GM12878 (cell line): ENCODE measurements at places on chromosomes 5 and 9.

- no peaks in the 10 kb centered on the region for H3K36me3 ChIP-seq
- peaks cover 3% of the 10 kb centered on the region for H3K27me3 ChIP-seq
- H3K27ac ChIP-seq: no peak overlapping the region
- H3K4me3 ChIP-seq: no peak overlapping the region
- no peaks in the 10 kb centered on the region for H3K4me1 ChIP-seq
Observed at GRCh38 chr9:126166866-126167265, 159.8 kb upstream of the MVB12B start.

DNA sequence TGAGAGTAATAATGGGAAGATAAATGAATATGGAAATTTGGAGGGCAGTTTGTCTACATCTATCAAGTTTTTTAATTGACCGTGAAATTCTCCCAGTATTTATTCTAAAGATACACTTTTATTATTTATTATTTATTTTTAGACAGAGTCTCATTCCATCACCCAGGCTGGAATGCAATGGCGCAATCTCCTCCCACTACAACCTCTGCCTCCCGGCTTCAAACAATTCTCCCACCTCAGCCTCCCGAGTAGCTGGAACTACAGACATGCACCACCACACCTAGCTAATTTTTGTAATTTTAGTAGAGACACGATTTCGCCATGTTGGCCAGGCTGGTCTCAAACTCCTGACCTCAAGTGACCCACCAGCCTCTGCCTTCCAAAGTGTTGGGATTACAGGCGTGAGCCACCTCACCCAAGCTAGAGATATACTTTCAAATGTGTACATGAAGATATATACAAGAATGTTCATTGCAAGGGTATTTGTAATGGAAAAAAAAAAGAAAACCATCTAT is 97.7 kb upstream of the SLC12A2 start:
- no peak overlapping the region for H3K27ac ChIP-seq
- no peak overlapping the region for H3K4me3 ChIP-seq
- DNase-seq: no peak

DNA sequence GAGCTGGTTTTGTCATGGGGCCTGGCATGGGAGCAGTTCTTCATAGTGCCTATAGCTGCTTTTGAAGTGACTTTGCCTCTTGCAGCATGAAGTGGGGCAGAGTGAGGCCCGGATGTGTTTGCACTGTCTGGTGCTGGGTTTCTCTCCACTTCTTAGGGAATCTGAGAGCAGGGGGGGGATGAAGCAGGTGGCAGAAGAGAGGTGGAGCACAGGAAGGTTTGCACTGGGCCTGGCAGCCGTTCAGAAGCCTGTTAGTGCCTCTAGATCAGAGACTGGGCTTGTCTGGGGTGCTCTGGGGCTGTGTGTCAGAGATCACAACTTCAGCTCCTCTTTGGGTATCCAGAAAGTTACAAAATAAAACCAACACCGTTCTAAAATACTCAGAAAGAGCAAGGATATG is 18.4 kb downstream of the USP20 start:
- no peak for DNase-seq
- no peak overlapping the region for H3K4me3 ChIP-seq
- H3K27ac ChIP-seq: no peak overlapping the region
- peaks cover 8% of the 10 kb centered on the region for H3K36me3 ChIP-seq
- H3K4me1 ChIP-seq: no peaks in the 10 kb centered on the region

DNA sequence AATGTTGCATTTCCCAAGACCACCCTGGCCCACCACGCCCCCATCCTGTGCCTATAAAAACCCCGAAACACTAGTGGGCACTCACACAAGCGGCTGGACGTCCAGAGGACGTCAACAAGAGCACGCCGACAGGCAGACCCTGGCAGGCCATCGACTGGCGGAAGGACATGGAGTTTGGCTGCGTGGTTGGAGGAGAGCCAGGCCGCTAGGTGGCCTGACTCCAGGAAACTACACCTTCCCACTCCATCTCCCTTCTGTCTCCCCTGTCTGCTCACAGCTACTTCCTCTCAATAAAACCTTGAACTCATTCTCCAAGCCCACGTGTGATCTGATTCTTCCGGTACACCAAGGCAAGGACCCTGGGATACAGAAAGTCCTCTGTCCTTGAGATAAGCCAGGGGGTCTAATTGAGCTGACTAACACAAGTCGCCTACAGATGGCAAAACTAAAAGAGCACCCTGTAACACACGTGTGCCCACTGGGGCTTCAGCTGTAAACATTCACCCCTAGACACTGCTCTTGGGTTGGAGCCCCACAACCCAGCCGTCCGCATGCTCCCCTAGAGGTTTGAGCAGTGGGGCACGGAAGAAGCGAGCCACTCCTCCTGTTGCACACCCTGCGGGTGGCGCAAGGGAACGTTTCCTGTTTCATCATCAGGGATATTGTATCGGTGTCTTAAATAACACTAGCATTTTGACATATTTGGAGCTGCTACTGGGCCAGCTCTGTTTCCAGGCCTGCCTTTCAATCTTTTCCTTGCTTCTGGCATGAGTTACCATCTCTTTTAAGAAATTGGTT is 54.5 kb upstream of the TAF11L2 start:
- H3K4me1 ChIP-seq: no peaks in the 10 kb centered on the region
- H3K4me3 ChIP-seq: no peak overlapping the region
- no peak overlapping the region for H3K27ac ChIP-seq
- no peaks in the 10 kb centered on the region for H3K27me3 ChIP-seq
- no peaks in the 10 kb centered on the region for H3K36me3 ChIP-seq
- no peak for DNase-seq

DNA sequence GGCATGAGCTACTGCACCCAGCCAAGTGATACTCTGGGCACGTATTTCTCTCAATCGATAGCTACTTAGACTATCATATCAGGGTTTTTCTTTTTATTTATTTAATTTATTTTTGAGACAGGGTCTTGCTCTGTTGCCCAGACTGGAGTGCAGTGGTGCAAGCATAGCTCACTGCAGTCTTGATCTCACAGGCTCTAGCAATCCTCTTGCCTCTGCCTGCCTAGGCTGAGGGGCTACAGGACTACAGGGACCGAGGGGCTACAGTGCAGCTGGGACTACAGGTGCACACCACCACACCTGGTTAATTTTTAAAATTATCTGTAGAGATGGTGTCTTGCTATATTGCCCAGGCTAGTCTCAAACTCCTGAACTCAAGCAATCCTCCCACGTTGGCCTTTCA is 20.3 kb upstream of the ANKHD1 start:
- H3K36me3 ChIP-seq: no peaks in the 10 kb centered on the region
- H3K27ac ChIP-seq: no peak overlapping the region
- no peak for DNase-seq
- no peaks in the 10 kb centered on the region for H3K27me3 ChIP-seq
- no peaks in the 10 kb centered on the region for H3K4me1 ChIP-seq

DNA sequence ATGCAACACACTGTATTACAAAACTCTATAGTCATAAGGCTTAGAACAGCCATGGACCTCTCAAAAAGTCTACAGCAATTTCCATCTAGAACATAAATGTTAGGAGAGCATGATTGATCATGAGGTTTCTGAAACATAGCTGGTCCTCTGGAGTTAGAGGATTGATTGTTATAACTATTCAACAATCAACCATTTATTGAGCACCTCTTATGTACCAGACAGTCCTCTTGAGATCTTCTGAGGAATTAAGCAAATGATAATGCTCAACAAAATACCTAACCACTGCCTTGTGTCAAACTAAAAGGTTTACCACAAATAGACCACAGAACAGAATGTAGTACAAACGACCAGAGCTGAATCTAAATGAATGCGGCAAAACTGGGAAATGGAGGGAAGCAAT is 3.4 kb upstream of the AGTPBP1 start:
- no peak overlapping the region for H3K4me3 ChIP-seq
- no peaks in the 10 kb centered on the region for H3K4me1 ChIP-seq
- no peaks in the 10 kb centered on the region for H3K27me3 ChIP-seq
- no peak for DNase-seq
- H3K36me3 ChIP-seq: no peaks in the 10 kb centered on the region
- H3K27ac ChIP-seq: no peak overlapping the region

DNA sequence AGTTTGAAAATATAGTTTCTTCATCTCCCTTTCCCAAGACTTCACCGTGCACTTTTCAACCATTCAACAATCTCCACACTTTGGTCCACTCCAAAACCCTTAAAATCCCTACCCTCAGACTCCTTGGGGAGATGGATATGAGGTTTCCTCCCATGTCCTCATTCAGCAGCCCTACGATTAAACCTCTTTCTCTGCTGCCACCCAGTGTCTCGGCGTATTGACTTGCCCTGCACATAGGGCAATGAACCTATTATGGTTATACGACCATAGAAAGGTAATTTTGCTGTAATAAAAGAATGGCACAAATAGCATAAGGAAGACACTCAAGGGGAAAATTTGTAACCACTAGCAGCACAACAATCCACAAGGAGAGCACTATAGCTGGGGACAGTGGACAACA is 803.5 kb downstream of the TLE1 start:
- H3K27me3 ChIP-seq: no peaks in the 10 kb centered on the region
- DNase-seq: no peak
- no peaks in the 10 kb centered on the region for H3K4me1 ChIP-seq
- no peak overlapping the region for H3K4me3 ChIP-seq
- H3K27ac ChIP-seq: no peak overlapping the region

GRCh38 chr9:71687676-71688075 is 80.6 kb downstream of the CEMIP2 start:
- H3K4me3 ChIP-seq: no peak overlapping the region
- no peaks in the 10 kb centered on the region for H3K36me3 ChIP-seq
- no peaks in the 10 kb centered on the region for H3K4me1 ChIP-seq
- H3K27ac ChIP-seq: no peak overlapping the region

DNA sequence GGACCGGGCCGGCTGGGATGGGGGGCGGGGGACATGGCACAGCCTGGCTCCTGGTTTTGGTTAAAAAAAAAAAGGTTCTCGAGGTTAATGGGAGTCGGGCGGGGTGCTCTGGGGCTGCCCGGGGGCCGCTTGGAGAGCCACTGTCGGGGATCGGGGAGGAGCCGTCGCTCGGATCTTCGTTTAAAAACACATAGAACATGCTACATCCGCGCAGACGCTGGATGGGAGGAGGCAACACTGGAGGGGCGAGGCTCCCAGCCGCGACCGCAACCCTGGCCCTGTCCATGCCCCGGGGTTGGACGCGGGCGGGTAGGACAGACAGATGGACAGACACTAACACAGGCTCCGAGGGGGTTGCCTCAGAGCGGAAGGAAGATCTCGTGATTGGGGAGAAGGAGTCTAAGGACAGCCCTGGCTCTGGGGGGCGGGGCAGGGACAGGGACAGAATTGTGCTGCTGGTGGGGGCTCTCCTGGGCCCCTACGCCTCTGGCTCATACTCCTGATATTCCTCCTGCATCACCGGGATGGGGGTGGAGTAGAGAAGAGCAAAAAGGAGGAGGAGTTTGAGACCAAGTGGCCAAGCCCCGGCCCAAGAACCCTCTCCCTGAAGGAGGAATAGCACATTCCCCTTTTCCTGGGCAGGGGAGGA is 9.9 kb downstream of the SNCB start:
- H3K27ac ChIP-seq: no peak overlapping the region
- no peak for DNase-seq
- H3K4me1 ChIP-seq: no peaks in the 10 kb centered on the region
- H3K27me3 ChIP-seq: peaks cover 4% of the 10 kb centered on the region
- no peaks in the 10 kb centered on the region for H3K36me3 ChIP-seq
- H3K4me3 ChIP-seq: no peak overlapping the region

DNA sequence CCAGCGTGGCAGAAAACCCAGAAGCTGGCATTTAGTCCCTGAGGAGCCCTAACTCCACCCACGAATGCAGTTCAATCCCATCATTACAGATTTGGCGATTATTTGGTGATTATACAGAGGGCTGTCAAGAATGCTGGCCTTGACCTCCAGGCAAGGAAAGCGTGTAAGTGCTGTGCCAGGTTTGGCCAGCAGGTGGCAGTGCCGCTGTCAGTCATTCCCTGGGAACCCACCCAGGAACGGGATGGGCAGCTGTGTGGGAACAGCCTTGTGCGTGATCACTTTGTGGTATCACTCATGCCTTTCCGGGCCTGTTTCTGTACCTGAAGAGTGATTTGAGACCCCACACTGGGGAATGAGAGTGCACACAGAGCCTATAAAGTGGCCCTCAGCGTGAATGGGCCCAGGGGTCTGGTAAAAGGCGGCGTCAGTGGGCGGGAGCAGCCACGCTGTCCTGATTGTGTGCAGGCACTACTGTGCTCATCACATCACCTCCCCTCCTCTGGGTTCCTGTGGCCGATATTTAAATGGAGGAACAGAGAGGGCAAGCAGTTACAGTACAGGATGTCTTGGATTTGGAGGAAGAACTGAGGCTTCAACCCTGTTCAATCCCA is 215.6 kb downstream of the ROR2 start:
- peaks cover 3% of the 10 kb centered on the region; the same call in 1 of the 2 replicates for H3K27me3 ChIP-seq
- H3K27ac ChIP-seq: no peak overlapping the region
- DNase-seq: no peak
- H3K4me3 ChIP-seq: no peak overlapping the region
- H3K4me1 ChIP-seq: no peaks in the 10 kb centered on the region
- H3K36me3 ChIP-seq: no peaks in the 10 kb centered on the region

- H3K4me3 ChIP-seq: no peak overlapping the region
- H3K27ac ChIP-seq: no peak overlapping the region
- DNase-seq: no peak
Observed at GRCh38 chr5:105565531-105565930, 2002.9 kb upstream of the NUDT12 start.

- peaks cover 8% of the 10 kb centered on the region; the same call in 1 of the 2 replicates for H3K36me3 ChIP-seq
- peak overlapping the region; percentile 8; the same call in 1 of the 2 replicates for H3K27ac ChIP-seq
- H3K4me1 ChIP-seq: peaks cover 17% of the 10 kb centered on the region
- no peak for DNase-seq
Observed at GRCh38 chr5:96968614-96969013, 32.7 kb downstream of the LNPEP start.

DNA sequence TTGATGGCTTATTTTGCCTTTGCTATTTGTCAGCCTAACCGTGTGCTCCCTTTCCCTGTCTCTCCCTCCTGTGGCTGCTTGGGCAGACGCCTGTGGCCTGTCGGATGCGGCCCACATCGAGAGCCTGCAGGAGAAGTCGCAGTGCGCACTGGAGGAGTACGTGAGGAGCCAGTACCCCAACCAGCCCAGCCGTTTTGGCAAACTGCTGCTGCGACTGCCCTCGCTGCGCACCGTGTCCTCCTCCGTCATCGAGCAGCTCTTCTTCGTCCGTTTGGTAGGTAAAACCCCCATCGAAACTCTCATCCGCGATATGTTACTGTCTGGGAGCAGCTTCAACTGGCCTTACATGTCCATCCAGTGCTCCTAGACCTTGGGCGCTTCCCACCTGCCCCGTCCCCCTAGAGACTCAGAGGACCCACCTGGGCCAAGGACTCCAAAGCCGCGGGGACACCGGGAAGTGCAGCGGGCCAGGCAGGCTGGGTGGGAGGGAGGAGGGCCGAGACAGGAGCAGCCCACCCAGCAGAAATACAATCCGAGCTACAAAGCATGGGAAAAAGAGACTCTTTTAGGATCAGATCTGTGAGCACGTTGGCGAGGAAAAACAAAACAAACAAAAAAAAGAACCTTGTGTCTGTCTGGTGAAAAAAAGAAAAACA is 10.6 kb downstream of the NR2F1 start:
- H3K27ac ChIP-seq: no peak overlapping the region
- H3K27me3 ChIP-seq: peaks cover 25% of the 10 kb centered on the region
- no peak overlapping the region for H3K4me3 ChIP-seq
- no peaks in the 10 kb centered on the region for H3K4me1 ChIP-seq
